ENCODE measurements at places on chromosomes 11 and 22.
A peak's percentile ranks its signal among the peaks of the same experiment; 100 is the strongest.

DNA sequence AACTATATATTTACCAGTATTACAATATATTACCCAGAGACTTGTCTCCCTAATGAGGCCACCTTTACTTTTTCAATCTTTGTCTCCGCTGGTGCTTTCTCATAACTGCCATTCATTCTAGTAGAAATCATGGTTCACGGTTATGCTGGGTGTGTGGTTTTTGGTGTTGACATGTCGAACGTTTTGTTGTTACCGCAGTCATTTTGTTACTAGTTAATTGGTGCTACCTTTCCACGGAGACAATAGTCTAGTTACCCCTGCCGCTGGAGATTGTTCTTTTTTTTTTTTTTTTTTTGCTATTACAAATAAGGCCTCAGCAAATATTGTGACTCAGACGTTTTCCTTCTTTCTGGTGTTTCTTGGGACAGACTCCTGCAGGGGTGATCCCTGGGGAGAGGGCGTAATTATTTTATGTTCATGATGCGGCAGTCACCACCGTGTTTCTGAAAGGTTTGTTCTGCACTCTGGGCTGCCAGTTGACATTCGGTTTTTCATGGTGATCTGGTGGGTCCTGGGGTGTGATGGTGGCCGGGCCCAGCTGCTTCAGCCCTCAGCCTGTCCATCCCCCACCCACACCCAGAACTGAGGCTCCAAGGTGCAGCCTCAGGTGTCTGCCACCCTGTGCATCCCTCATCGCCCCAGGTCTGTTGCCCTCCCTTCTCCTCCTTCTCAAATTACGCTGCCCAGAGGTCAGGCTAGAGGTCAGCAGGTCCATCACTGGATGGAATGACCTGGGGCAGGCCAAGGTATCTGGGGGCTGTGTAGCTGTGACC, 28.6 kb downstream of the LRP5 start:
- no peaks in the 10 kb centered on the region for H3K27me3 ChIP-seq
- no peak overlapping the region for H3K4me3 ChIP-seq
- peak overlapping the region; percentile 95 for H3K27ac ChIP-seq
- peaks cover 23% of the 10 kb centered on the region for H3K4me1 ChIP-seq
- H3K36me3 ChIP-seq = no peaks in the 10 kb centered on the region

- H3K4me3 ChIP-seq = no peak overlapping the region
- peaks cover 14% of the 10 kb centered on the region for H3K4me1 ChIP-seq
- peaks cover 12% of the 10 kb centered on the region for H3K27me3 ChIP-seq
- DNase-seq = peak; percentile 15
- no peaks in the 10 kb centered on the region for H3K36me3 ChIP-seq
Measured at GRCh38 chr11:2272228-2272945, 2.0 kb upstream of the ASCL2 start.

DNA sequence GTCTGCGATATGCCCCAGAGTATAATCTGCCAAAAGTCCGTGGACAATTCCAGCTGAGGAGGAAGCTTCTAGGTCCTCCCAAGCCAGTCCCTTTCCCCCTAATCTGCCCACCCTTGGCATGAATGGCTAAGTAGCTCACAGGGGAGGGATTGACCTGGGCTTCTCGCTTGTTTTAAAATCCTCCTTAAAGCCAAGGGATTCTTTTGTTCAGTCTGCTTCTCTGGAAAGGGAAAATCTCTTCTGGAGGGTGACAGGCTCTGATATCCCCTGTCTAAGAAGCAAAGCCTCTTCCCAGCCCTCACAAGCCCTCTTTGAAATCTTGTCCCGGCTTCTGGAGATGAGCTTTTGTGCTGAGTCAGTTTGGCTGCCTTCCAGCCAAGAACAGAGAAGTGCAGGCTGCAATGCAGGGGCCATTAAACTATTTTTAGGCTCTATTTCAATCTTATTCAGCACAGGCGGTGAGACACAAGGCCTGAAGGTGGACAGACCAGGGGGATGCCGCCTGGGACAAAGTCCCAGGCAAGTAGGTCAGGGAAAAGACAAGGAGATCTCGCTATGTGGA, 23.9 kb downstream of the NEFH start:
- no peak overlapping the region for H3K27ac ChIP-seq
- H3K4me3 ChIP-seq = no peak overlapping the region
- H3K4me1 ChIP-seq = no peaks in the 10 kb centered on the region
- H3K27me3 ChIP-seq = no peaks in the 10 kb centered on the region
- DNase-seq = no peak

- H3K4me1 ChIP-seq = no peaks in the 10 kb centered on the region
- no peak overlapping the region for H3K27ac ChIP-seq
- H3K36me3 ChIP-seq = no peaks in the 10 kb centered on the region
- DNase-seq = no peak
Measured at GRCh38 chr11:80779905-80780605, 1339.2 kb upstream of the TENM4 start.

GRCh38 chr11:2071748-2072385, 67.3 kb downstream of the IGF2 start:
- no peaks in the 10 kb centered on the region for H3K4me1 ChIP-seq
- H3K27me3 ChIP-seq = no peaks in the 10 kb centered on the region
- H3K27ac ChIP-seq = no peak overlapping the region
- DNase-seq = no peak

GRCh38 chr11:79439886-79440570, 802 bp downstream of the TENM4 start:
- H3K4me1 ChIP-seq = peaks cover 18% of the 10 kb centered on the region
- peak overlapping the region; percentile 54 for H3K4me3 ChIP-seq
- H3K27ac ChIP-seq = no peak overlapping the region
- H3K36me3 ChIP-seq = no peaks in the 10 kb centered on the region
- DNase-seq = no peak
- peaks cover 83% of the 10 kb centered on the region for H3K27me3 ChIP-seq

DNA sequence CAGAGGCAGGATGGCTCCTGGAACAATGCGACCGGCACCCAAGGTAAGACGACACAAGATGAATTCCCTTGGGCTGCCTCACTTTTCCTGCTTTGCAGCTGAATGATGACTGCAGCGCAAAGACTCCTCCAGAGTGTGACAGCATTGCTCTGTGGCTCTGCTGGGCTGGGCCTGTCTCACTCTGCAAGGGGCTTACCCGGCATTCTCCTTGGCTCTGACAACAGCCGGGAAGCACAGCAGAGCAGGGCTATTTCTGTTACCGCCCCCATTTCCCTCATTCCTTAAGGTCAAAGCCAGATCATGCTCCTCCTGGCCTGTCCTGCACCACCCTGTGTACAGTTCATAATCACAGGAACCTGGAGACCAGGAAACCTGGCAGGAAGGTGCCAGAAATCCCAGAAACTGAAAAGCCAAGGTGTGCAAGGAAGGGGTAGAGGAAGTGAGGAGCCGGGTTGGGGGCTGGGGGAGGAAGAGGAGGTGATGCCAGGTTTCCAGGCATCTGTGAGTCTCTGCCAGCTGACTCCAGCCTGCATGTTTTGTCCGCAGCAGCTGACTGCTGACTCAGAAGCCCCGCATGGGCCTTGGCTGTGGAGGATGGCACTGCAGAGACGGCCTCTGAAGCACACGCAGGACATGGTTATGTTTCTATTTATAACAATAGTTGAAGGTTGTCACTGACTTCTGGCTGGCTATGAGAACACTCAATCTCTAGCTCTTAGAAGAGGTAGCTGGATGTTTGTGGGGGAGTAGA, 113.6 kb downstream of the MICAL3 start:
- H3K4me1 ChIP-seq = peaks cover 15% of the 10 kb centered on the region
- no peak overlapping the region for H3K4me3 ChIP-seq
- no peaks in the 10 kb centered on the region for H3K36me3 ChIP-seq
- DNase-seq = no peak

DNA sequence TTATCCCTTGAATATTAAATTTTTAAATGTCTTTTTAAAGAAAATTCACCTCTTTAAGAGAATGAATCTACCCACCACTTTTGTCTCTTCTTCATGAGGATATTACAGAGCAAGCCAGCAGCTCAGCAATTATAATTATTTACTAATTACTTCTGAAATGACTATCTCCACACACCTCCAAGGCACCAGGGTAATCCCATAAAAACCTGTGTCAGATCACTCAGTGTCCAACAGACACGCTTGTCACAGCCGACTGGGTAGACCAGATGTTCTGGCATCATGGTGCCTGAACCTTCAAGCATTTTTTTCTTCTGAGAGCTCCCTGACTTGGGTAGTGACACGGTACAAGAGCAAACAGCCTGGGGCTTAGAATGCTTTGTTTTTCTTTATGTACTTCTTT, 61.4 kb downstream of the EFCAB6 start:
- H3K27ac ChIP-seq = no peak overlapping the region
- no peaks in the 10 kb centered on the region for H3K27me3 ChIP-seq
- no peak overlapping the region for H3K4me3 ChIP-seq
- DNase-seq = no peak

DNA sequence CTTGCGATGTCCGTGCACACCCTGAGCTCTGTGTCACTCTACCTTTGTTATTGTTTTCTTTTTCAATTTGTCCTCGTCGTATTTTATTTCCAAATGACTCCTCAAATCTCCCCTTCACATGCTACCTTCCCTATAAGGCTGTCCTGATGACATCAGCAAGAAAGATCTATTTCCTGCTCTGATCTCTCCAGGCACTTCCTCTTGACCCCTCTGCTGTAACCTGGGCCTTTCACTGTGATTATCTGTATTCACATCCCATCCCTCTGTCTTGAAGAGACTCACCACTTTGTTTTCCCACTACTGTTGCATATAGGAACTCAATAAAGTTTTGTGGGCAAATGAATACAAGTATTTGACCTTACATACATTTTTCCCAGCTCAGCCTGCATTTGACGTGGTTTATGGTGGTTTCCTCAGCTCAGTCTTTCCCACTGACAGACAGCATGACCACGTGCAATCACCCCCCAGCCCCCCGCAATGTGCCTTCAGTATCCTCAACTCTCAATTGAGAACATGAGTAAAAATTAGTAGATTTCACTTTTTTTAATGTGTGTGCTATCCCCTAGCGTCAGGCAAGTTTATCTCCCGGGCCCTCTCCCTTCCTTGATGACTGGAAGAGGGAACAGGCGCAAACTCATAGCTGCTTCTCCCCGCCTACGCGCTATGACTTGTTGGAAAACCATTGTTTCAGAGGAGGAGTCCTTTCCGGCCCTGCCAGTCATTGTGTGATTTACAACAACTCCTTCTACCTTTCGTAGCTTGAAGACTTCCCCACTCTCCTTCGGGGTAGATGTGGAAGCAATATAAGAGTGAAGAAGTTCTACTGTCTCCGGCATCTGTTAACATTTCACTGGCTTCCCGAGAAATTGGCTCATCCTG, 498.5 kb downstream of the NTM start:
- no peak overlapping the region for H3K27ac ChIP-seq
- H3K4me3 ChIP-seq = no peak overlapping the region
- H3K4me1 ChIP-seq = no peaks in the 10 kb centered on the region

DNA sequence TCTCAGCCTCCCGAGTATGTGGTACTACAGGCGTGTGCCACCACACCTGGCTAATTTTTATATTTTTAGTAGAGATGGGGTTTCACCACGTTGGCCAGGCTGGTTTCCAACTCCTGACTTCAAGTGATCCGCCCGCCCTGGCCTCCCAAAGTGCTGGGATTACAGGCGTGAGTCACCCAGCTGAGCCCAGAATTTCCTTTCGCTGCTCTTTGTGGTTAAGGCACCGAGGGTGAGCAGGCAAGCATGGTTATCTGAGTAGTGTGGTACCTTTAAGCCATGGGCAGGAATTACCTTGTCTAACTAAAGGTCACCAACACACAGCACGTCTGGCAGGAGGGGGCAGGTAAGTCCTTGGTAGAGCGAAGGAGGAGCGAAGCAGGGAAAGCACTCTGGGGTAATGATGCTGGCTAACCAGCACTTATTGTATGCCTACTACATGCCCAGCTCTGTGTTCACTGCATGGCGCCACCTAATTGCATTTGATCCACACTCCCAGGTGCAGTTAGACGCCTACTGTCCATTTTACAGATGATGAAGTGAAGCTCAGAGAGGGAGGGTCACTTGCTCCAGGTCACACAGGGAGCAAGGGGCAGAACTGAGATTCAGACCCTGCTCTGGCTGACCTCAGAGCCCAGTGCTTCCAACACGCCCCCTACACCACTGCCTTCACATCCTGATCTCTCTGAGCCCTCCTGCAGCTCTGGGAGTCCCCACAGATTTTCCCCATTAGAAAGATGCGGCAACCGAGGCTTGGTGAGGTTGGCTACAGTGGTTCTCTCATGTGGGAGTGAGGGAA, 45.7 kb downstream of the TRIOBP start:
- H3K36me3 ChIP-seq = no peaks in the 10 kb centered on the region
- H3K27ac ChIP-seq = peak overlapping the region; percentile 43
- no peaks in the 10 kb centered on the region for H3K27me3 ChIP-seq
- H3K4me3 ChIP-seq = no peak overlapping the region
- peaks cover 5% of the 10 kb centered on the region for H3K4me1 ChIP-seq
- no peak for DNase-seq

DNA sequence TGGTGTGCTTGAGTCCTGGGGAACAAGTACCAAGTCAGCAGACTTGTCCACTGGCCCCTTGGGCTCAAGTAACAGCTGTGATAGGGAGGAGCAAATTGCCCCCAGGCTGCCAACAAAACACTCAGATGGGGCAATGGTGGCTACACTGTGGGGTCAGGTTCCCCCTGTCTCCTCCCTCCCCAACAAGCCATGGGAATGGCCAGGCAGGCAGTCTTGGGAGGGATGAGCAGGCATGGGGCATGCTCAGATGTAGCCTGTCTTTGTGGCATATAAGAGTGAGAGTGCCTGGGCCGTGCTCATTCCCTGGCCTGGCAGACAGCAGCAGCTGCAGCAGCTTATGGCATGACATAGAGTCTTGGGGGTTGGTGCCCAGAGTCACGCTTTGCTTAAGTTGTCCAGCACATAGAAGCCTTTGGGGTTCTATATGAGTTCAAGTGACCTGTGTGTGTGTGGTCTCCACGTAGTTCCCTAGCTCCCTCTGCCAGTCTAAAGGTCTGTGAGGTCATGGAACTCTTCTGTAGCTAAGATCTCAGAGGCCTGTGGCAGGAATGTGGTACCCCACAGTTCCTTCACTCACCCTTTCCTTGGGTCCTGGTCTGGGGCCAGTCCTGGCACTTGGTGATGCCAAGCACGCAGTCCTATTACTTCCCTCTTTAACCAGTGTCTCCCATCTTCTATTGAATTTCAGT, 44.7 kb downstream of the BIRC2 start:
- no peak overlapping the region for H3K4me3 ChIP-seq
- no peak for DNase-seq
- H3K27ac ChIP-seq = peak overlapping the region; percentile 45
- no peaks in the 10 kb centered on the region for H3K27me3 ChIP-seq
- no peaks in the 10 kb centered on the region for H3K4me1 ChIP-seq

Data from breast epithelium (tissue), 4 donors.